Naive thymus-derived CD8-positive, alpha-beta T cell (primary cell): ENCODE measurements at places on chromosomes 11 and 22.

DNA sequence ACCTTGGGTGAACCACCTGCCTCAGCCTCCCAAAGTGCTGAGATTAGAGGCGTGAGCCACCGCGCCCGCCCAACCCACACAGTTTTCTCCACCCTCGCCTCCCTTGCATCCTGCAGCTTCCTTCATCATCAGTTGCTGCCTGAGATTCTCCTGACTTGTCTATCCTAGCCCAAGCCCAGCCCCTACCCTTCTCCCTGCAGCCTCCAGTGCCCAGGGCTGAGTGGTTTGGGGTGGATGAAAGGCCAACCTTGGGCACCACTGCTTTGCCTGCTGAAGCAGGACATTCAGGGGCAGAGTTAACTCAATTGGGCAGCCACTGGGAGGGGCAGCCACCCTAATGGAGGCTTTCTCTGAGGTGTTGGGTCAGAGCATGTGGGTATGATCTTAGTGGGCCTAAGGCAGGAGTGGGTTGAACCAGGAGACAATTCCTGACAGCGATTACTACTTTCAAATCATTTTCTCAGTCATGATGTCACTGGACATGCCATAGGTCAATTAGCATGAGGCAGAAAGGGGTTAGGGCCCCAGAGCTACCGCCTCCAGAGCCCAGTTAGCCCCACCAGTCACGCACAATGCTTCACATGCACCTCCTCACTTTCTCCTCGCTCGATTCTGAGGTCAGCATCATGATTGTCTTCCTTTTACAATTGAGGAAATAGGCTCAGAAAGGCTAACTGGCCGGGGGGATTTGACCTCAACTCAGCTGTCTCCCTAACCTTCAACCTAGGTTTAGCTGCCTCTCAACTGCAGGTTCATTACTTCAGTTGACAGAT lies 1.0 kb upstream of the FKBP2 start:
- DNase-seq = no peak

GRCh38 chr11:75148436-75148983 lies 2.4 kb upstream of the SLCO2B1 start:
- DNase-seq = no peak

- peak; percentile 95 for DNase-seq
Measured at GRCh38 chr22:20244691-20245576, 23.2 kb downstream of the RTN4R start.

DNA sequence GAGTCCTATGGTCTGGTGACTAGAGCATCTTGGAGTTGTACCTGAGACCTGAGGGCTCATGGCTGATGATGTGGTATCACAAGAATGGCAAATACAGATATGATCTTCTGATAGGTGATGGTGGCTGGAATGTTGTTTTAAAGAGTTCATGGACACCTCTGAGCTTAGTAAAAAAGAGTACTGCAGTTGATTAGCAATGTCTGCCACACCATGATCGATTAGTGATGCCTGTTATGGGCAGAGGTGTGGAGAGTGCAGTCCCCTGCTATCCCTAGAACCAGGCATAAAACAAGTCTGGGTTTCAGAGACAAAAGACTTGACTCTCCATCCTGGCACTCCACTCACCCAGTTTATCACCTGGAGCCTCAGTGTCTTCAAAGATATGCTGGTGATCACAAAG lies 1.4 kb upstream of the BATF2 start:
- no peak for DNase-seq

DNA sequence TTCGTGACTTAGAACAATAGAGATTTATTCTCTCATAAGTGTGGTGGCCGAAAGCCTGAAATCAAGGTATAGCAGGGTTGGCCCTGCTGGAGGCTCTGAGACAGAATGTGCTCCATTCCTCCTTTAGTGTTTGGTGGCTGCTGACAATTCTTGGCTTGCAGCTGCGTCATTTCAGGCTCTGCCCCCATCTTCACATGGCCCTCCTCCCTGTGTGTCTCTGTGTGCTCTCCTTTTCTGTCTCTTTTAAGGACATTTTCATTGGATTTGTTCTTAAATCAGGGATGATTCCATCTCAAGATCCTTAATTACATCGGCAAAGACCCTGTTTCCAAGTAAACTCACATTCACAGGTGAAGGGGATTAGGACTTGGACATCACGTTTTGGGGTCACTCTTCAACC lies 10.2 kb upstream of the APOL6 start:
- DNase-seq = no peak

DNA sequence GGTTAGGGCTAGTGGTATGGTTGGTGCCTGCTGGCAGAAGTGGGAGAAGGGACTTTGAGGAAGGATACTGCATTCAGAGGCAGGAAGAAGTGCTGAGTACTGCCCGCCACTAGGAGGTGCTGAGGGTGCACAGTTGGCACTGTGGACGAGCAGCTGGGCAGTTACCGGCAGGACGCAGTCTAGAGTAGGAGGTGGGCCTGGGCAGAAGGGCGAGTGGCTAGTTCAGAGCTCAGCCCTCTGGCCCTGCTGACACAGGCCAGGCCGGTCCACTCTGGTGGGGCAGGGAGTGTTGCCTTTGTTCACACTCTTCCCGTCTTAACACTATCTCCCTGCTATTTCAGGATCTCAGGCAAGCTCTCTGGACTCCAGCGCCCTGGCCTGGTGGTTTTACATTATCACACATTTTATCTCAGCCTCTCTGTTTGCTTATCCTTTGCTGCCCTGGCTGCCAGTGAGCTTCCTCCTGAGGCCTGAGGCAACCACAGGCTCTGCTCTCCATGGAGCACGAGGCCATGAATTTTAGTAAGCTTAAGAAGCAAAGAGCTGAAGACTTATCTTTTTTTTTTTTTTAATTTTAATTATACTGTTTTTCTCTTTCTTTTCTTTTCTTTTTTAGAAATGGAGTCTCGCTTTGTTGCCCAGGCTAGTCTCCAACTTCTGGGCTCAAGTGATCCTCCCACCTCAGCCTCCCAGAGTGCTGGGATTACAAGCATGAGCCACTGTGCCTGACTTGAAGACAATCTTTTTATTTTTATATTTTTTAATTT lies 26.9 kb downstream of the SNAP29 start:
- DNase-seq = no peak

- DNase-seq = no peak
Measured at GRCh38 chr11:33296695-33297094, 39.5 kb downstream of the HIPK3 start.

DNA sequence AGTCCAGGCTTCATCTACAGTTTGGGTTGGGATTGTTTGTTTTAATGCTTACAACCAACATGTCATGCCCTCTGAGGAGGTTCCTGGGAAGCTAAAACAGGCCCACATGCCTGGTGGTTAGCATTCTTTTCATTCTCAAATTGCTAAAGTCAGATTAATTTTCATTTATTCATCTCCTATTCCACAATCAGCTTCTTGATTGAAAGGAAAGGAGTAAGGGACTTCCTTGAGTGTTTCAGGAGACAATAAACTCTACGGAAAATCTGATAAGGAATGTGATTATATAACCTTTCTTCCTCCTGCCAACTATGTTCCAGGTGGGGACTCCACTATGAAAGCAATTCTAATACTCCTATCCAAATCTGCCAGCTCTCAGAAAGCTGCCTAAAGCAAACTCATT lies 30.8 kb downstream of the MRTFA start:
- no peak for DNase-seq
